ENCODE measurements at places on chromosomes 3 and 15.

DNA sequence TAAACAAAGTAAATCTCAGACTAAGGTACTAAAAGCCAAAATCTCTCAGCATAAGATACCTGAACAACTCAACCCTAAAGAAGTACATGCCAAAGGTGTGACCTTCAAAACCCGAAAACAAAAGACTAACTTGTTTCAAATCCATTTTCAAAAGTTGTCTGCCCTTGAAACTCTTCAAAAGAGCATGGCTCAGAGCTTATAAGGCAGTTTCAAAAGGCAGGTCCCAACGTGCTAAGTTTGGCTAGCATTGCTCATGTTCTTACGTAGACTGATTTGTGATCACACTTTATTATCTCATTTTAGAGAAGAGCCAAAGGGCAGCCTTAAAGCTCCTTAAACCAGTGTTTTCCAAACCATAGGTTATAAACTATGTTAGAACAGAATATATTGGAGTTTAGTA lies 112.2 kb downstream of the FEZF2 start:
- no peak for DNase-seq

- no peak for DNase-seq
Measured at GRCh38 chr3:188867691-188868265, 304.0 kb upstream of the TPRG1 start.

GRCh38 chr15:68311859-68312557 lies 34.5 kb downstream of the FEM1B start:
- DNase-seq = peak; percentile 16

- DNase-seq = no peak
Measured at GRCh38 chr3:4061195-4061594, 242.0 kb upstream of the SETMAR start.

- no peak for DNase-seq
Measured at GRCh38 chr3:155038203-155038554, 41.9 kb upstream of the MME start.

DNA sequence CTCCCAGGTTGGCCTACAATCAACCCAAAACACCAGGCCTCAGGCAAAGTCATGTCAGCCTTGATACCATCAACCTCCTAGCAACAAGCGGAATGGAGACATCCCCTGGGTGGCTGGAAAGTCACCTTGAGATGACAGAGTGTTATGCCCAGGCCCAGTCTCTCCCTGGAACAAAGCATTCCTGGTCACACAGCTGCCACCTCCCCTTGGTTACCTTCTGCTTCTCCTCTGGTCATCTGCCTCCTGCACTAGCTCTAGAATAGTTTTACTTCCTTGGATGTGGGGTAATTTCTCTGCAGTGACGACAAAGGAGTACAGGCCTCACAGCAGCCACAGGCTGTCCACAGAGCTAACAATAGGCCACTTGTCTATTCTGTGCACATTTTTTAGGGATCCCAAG lies 114.9 kb downstream of the RFTN1 start:
- DNase-seq = no peak

- no peak for DNase-seq
Measured at GRCh38 chr3:184611607-184612281, 50.2 kb downstream of the EPHB3 start.

DNA sequence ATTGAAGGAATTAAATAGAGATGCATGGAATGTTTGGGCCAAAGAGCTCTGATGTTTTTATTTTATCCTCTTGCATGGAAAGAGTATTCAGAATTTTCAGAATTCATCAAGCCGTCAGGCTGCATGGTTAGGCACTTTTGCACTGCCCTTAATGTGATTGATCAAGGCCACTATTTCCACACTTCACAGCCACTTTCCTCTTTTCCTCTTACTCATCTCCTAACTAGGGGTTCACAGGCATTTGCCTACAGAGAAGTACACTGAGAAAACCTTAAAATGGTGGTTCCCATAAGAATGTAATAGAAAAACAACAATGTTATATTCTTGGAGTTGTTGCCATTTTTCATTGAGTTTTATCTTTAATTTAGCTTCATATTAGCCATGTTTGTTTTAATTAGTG lies 10.9 kb downstream of the SLC35A5 start:
- no peak for DNase-seq

DNA sequence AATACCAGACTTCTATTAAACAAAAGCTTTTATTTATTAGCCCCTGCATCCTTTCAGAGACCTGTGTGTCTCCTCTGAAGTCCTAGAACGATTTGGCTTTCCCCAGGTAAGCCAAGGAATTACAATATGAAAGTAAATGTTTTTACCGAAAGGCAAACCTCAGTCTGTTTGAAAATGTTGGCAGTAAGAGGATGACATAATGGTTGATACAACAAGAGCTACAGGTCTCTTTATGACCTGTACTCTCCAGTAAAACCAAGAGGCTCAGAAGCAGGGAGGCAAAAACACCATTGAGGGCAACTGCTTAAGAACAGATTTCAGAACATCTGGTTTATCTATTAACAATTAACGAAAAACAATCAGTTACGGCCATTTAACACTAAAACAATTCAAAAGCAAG lies 107.8 kb downstream of the ADAM10 start:
- DNase-seq = no peak

DNA sequence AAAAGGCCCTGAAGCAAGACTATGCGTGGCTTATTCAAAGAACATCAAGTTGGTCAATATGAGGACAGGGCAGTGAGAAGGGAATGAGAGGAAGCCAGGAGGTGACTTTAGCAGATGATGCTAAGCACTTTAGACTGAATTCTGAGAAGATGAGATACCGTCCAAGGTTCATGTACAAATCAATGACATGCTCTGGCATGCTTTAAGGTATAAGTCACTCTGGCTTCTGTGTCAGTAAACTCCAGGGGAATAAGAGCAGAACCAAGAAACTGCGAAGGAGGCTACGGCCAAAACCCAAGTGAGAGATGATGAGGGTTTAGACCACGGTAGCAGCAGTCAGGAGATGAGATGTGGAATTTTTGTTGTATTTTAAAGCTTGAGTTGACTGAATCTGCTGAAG lies 8.9 kb upstream of the CCDC50 start:
- no peak for DNase-seq

GRCh38 chr3:16864610-16865313 lies 20.0 kb upstream of the PLCL2 start:
- DNase-seq = no peak

DNA sequence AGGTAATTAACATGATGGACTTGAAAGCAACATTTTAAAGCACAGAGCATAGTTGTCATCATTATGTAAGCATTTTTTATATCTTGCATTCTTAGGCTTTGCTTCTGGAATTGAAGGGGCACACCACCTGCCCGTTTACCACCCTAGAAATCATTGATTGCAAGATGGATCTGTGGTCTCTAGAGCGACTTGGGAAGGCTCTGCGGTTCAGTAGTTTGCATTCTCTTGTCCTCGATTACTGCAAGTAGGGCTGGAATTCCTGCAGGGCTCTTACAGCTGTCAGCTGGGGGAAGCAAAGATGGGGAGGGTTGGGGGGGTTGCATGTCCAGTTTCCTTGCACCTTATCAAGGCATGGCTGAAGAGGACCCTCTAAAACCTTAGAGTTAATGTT lies 56.7 kb upstream of the RNF7 start:
- DNase-seq = no peak

DNA sequence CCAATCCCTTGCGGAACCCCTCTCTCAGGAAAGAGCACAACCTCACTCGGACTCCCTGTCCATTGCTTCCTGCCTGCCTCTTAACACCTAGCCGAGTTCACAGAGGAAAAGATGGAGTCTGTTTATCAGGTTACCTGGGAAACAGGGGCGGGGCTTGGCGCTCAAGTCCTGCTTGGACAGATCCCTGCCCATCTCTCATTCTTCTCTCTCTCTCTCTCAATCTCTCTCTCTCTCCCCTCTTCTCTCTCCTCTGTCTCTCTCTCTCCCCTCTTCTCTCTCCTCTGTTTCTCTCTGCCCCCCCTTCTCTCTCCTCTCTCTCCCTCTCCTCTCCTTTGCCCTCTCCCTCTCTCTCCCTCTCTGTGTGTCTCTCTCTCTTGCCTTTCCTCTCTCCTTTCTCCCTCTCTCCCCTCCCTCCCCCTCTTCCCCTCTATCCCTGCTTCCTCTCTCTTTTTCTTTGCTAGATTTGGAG lies at the start of gene EFHB:
EFHB (minus strand) TSS at position 120 of the 469 bp plus-strand sequence. CDS start 199 bp downstream, outside the sequence.
- DNase-seq = no peak

- no peak for DNase-seq
Measured at GRCh38 chr15:62320259-62320658, 155.2 kb upstream of the C2CD4B start.

GRCh38 chr15:50186752-50187151 lies 4.8 kb downstream of the SLC27A2 start:
- no peak for DNase-seq

DNA sequence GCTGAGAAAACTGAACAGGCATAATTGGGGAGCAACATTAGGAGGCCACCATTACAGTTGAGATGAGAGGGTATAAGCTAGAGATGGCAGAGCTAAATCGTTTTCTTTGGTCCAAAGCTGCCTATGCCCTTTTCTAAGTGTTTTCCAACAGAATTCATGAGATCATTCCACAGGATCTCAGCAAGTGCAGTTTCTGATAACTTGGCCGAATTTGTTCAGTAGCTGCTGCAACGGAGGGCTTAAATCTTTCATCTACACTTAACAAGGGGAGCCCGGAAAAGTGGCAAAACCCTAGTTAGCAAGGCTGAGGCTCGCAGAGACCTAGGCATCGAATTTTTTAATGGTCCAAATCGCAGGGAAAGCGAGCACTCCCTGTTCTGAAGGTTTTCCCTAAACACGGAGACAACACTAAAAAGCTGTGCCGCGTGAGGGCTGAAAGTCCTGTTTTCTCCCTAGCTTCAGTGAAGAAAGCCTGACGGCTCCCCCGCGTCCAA lies 531 bp upstream of the BLOC1S6 start:
- DNase-seq = no peak

DNA sequence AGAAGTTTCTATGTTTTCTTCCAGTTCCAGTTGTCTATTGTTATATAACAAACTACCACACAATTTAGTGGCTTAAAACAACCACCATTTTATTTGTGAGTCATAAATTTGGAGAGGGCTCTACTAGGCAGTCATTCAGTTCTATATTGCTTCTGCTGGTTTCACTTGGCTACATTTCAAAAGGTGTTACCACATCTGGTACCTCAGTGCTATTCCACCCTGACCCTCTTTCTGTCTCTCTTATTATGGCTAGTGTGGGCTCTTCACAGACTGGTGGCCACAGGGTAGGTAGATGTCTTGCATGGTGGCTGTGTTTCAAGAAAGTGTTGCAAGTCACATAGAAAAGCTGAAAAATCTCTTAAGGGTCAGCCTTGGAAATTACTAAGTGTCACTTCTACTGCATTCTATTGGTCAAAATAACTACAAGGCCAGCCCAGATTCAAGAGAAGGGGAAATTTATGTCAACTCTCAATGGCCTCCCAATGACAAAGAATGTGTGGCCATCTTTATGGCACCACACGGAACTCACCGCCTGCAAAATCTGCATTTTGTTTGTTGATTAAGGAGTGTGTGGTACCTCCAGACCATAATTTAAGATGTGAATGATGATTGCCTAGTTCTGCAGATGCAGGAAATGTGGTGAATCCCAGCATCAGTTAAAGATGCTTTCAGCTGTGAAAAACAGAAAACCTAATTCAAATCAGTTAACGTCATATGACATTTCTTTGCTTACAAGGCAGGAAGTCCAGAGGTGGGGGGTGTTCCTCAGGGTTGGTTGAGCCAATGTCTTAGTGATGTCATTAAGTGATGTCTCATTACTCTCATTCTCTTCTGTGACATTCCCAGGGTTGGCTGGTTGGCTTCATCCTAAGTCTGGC lies 105.8 kb upstream of the RASGRP1 start:
- DNase-seq = no peak

GRCh38 chr15:69957175-69957574 lies 140.5 kb downstream of the TLE3 start:
- DNase-seq = no peak

- no peak for DNase-seq
Measured at GRCh38 chr3:50174947-50175524, 16.4 kb upstream of the GNAT1 start.

GRCh38 chr15:77798847-77799246 lies 166.1 kb upstream of the LINGO1 start:
- DNase-seq = no peak

GRCh38 chr3:195098741-195099525 lies 172.0 kb downstream of the XXYLT1 start:
- no peak for DNase-seq

- no peak for DNase-seq
Measured at GRCh38 chr3:138093721-138094120, 21.7 kb downstream of the DZIP1L start.

- peak; percentile 56 for DNase-seq
Measured at GRCh38 chr3:168095611-168096209, at the start of gene GOLIM4. Gene GOLIM4 (minus strand): TSS chr3:168095924. CDS start chr3:168095285, 639 bp downstream.

- DNase-seq = no peak
Measured at GRCh38 chr15:35583863-35584528, 38.0 kb upstream of the DPH6 start.

DNA sequence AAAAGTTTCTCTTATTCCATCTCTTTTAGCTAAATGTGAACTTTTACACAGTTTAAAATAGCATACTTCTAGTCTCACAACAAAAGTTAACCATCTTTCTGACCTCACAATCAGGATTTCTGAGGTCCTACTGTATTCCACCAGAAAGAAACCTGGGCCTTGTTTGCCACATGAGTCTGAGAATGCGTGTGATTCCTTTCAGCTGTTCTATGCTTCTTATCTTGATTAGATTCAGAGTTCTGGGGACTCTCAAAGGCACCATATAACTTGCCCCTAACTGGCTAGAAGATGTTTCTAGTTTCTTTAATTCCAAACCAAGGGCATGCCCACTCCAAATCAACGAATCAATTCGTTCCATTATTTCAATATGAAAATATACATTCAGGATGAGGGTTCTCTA lies 131.1 kb downstream of the ATP8B4 start:
- DNase-seq = no peak

DNA sequence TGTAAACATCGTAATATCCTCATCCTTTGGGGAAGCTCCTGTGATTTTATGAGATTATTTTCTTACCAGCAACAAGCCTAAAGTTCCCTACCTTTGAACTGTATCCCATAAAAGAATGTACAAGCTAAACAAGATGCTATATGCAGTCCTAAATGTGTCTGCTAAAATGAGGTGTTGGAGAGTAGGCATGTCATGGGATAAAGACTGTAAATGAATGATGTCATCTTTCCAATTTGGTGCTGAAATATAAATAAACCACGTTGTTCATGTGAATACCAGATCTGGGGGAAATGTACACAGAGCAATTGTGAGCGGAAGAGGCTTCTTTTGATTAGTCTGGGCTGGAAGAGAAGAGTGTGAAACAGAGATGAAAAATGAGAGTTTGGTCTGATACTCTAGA lies 214.9 kb upstream of the WNT5A start:
- DNase-seq = no peak

DNA sequence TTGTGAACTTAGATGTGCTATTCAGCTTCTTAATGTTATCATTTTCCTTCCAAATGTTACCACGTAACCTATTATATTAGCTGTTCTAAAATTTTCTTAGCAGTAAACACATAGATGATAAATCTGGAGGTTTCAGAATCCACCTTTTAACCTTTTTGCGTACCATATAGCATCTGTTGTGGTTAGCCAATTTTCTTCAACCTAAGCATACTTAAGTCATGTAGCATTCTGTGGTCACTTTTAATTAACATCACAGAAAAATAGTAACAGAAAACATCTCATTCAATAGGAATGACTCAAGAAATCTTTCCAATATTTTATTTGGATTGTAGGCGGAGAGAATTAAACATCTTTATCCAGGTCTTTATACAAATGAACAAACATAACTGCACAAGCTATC lies 1465.3 kb upstream of the GBE1 start:
- DNase-seq = no peak

All from activated CD4-positive, CD25-positive, alpha-beta regulatory T cell treated with anti-CD3 and anti-CD28 coated beads, Interleukin-2, amount 50 U/mL, for 72 hours (primary cell).